Camera-type eye (tissue), 1 donor: ENCODE measurements at places on chromosomes 2 and 18. TPM values are rescaled to one million over a fixed set of nuclear protein-coding genes. Genes with fewer than 3 reads are reported as not detected.

Gene SP140
- 0.49 TPM for total RNA-seq

Gene HTRA2
- total RNA-seq: 30.6 TPM

Gene PNKD
- 26.2 TPM for total RNA-seq

Gene ASTL
- 0.49 TPM for total RNA-seq

Gene RAB6C
- 0.44 TPM for total RNA-seq

Gene XDH
- total RNA-seq: 0.93 TPM

Gene RTP5
- not detected for total RNA-seq

Gene SKA1
- total RNA-seq: 2.5 TPM

Gene ESCO1
- 33.4 TPM for total RNA-seq

Gene FAM237A
- not detected for total RNA-seq

Gene KIAA2012
- not detected for total RNA-seq

Gene CD302
- total RNA-seq: 28.5 TPM

Gene DHRS9
- total RNA-seq: 2.3 TPM
